ENCODE measurements at places on chromosomes 2 and 18.

- DNase-seq = no peak
Observed at GRCh38 chr18:13434854-13435253, 216.3 kb downstream of the LDLRAD4 start.

DNA sequence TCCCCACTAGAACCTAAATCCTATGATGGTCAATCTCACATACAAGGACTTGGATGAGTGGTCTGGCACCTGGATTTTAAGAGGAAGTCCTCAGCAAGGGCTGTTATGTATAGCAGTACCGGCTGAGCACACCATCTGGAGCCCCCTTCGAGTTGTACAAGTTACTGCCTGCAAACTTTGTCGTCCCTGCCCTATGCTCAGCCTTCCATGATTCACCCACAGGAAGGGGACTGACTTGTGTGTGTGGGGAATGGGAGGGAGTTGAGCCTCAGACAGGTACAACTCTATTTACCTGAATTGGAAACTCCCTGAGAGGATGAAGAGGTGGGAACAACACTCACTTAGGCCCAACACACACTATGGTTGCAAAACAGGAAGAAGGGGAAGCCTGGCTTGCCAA is 186.6 kb downstream of the MYO5B start:
- no peak for DNase-seq

GRCh38 chr18:76494231-76495005 is 624 bp downstream of the ZNF516 start:
- no peak for DNase-seq

- no peak for DNase-seq
Observed at GRCh38 chr2:156436497-156437085, 412 bp downstream of the GPD2 start.

GRCh38 chr2:156907806-156908205 is 349.7 kb upstream of the GALNT5 start:
- no peak for DNase-seq

DNA sequence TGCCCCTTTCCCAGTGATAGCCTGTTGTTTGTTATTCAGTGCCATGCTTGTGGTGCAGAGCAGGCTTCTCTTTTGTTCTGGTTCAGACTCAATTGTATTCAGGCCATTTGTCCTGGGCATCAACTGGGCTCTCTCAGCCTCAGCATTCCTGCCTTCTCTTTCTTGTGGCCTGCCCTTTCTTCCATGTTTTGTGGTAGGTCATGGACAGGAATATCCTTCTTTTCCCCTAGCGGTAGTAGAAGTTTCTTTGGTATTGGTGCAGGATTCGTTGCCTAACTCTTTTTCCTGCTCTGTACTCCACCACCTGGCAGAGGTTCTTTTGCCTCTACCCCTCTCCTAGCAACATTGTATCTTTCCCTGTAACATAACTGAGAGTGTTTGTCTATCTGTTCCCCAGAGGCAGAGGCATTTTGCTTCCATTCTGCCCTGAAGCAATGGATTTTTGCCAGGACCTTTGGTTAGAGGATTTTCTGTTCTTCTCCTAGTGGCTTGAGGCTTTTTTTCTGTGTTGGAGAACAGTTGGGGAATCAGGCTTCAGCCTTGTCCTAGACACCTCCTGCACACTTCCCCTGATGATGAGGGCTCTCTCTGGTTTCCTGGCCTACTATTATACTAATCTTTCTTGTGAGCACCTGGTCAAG is 68.5 kb downstream of the NCOA1 start:
- DNase-seq = no peak

DNA sequence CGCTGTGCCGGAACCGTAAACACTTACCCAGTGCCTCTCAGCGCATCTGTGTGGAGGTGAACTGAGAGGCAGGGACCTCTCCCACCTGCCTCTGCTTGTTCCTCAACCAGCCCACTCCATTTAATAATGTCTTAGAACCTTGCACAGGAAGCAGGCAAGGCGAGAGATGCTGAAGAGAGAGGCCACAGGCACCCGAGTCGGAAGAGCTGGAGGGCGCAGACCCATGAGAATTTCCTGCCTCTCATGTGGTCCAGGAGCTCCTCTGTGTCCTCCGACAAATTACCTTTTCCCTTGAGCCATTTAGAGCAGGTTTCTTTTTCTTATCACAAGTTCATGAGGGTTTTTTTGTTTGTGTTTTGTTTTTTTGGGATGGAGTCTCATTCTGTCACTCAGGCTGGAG is 4.9 kb upstream of the RFX8 start:
- DNase-seq = no peak

DNA sequence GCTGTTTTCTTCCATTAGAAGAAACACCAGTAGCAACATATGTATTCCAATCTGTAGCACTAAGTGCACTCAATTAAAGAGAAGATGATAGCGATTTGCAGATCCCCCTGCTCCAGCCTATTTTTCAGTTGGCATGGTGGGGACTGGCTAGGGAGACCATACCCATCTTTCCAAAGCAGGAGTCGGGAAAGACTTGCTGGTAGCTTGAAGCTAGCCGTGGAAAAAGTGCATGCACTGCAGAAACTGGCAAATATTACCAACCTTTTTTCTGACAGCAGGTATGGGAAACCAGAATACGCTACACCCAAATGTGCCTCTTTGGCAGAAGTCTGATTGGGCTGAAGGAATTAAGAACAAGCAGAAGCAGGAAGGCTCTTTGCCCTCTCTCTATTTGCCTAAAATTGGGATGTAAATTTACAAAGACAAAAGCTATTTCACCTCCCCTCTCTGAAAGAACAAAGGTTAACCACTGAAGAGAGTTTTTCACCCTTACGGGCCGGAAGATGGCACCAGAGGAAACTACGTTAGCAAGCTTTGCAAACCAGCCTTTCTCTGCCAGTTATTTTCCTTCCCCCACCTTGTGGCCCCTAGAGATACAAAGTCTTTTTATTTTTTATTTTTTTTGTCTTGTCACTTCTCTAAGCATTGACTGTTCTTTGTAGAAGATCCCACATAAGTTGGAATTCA is 273.1 kb downstream of the DLGAP1 start:
- no peak for DNase-seq

GRCh38 chr2:197028230-197028629 is 101.7 kb upstream of the PGAP1 start:
- DNase-seq = no peak

DNA sequence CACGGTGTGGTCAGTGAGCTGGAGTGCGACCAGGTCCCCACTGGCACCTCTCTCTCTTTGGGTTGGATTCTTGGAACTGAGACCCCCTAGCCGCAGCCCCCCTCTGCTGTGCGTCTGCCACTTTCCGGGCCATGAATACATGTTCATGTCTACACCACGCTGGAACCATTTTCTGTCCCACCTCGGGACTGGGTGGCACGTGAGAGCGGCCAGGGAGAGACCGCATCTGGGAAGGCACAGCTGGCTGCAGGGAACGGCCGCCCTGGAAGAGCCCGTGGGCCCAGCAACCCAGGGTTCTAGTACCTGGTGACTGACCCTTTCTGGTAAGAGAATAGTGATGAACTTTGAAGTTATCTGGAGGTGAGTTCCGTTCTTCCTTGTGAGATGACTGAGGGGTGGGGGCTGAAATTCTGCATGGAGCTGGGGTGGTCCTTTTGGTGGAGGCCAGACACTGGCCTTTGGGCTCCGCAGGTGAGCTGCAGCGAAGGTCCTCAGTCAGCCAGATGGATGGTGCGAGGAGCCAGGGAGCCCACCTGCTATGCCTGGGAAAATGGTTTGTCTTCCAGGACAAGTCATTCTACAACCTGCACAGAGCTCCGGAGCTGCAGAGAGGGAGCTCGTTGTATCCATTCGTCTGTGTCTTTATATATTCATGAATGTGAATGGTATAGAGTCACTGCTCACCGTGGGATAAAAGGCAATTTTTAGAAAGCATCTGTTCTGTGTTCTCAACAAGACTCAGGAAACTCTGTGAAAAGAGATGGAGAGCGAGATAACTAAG is 223.5 kb downstream of the NDUFA10 start:
- no peak for DNase-seq

DNA sequence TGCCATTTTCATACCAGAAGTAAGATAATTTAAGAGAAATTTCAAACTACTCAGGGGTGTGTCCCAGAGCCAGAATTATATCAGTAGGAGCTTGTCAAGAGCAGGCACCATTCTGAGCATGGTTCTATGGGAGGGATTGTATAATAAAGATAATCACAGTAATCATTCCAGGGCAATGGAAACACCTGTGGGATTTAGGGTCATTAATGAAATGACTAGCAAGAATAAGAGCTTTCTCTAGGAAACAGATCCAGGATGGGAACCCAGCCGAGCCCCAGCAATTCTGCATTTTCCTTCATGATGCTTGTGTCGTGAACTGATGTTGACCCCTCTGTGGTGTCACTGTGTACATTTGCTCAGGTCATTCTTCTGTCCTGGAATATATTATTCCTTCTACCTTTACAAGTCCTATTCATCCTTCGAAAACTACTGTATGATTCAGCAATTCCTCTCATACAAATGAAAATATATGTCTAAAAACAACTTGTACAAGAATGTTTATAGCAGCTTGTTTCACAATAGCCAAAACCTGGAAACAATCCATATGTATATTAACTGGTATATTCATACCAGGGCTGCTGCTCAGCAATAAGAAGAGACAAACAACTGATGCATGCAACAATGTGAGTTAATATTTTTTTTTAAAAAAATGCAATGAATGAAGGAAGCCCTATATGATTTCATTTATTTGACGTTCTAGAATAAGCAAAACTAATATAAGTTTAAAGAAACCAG is 687.8 kb upstream of the KLHL29 start:
- DNase-seq = no peak

- DNase-seq = no peak
Observed at GRCh38 chr2:41965909-41966295, 81.9 kb upstream of the PKDCC start.

DNA sequence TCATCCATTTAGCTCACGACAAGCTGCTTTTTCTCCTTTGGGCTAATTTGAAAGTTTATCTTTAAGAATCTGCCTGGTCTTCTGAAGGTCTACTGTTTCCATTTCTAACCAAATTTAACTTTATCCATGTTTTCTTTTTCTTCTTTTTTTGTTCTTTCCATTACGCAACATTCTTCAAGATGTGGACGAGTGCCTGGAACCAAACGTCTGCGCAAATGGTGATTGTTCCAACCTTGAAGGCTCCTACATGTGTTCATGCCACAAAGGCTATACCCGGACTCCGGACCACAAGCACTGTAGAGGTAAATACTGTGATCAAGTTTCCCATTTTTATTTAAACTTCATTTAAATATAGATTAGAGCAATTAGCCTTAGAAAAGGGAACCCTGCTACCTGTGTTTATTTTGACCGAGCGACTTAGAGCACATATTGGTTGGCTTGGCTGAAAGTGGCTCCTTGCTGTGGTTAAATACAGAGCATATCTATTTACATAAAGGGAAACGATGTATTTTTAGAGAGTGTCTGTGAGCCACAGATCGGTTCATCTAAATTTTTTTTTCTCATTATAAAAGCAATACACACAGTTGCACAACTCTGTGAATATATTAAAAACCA is 183.4 kb upstream of the RASGRP3 start:
- DNase-seq = no peak

- DNase-seq = no peak
Observed at GRCh38 chr2:105272176-105272575, 30.6 kb downstream of the GPR45 start.

- DNase-seq = no peak
Observed at GRCh38 chr18:54672846-54673475, 81.9 kb downstream of the DYNAP start.

DNA sequence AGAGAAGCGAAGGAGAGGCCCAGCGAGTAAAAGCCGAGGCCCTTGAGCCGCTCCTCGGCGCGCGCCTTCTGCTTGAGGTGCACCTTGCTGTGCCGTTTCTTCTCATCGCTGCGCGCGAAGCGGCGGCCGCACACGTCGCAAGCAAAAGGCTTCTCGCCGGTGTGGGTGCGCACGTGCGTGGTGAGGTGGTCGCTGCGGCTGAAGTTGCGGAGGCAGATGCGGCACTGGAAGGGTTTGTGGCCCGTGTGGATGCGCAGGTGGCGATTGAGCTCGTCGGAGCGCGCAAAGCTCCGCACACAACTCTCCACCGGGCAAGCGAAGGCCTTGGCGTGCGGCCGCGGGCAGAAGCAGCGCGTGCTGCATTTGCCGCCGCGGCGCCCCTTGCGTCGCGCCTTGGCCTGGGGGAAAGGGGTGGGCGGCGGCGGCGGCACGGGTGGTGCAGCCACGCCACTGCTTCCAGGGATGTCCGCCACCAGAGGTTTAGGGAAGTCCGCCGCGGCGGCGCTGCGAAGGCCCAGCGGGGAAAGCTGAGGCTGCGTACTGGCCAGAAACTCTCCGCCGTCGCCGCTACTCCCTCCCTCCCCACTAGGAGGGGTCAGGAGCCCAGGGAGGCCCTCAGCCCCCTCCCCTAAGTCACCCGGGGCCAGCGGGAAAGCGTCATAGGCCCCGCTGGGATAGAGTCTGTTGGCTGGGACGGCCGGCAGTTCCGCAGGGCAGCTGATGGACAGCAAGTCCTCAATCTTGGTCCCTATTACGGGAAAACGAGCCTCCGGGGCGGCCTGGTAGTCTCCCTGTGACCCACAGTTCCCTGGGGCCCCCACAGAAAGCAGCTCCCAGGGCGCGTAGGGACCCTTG is 1.7 kb downstream of the EGR4 start:
- DNase-seq = no peak

DNA sequence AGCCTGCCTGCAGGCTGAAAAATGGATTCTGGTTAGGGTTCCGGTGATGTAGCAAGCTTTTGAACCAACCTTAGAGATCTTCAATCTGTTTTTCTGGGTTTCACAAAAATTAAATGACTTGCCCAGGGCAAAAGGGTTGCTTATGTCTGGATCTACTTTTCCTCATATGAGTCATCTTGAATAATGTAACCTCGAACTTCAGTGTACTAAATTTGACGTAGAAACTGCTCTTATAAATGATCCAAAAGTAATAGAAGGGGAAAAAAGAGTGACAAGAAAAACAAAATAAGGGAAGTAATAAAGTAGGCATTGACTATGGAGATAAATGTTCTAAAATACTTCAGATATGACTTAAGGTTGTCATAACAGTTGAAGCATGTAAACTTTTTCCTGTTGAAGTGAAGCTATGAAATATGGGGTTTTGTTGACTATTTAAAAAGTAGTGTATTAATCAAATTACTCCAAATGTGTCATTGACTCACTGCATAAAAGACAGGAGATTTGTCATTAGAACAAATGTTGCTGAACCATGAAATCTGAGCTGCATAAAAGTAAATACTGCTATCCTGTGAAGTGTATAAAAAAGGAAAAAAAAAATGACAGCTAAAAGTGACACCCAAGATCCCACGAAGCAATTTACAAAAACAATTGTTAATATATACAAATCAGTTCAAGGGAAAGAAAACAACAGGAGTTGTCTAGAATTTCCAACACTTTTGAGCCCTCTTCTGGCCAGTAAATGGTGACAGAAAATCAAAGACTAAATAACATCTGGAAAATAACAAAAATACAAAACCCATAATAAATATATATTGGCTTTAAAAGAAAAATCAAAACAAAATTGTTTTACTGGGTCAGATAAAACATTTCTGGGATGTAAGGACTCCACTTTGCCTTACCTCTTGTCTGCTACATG is 103.6 kb upstream of the SERPINE2 start:
- DNase-seq = no peak

GRCh38 chr2:78061301-78061700 is 539.1 kb upstream of the LRRTM4 start:
- DNase-seq = no peak

DNA sequence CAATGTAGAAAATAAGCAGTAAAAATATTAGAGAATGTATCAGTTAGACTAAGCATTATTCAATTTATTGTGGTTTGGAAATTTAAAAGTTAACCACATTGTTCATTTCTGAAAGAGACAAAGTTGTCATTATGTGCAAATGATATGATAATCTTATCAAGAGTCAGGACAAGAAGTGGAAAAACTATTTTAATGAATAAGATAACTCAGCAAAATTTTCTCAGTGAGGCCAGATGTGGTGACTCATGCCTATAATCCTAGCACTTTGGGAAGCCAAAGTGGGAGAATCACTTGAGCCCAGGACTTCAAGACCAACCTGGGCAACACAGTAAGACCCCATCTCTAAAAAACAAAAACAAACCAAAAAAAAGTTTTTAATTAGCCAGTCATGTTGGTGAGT is 39.5 kb upstream of the CERS6 start:
- DNase-seq = no peak
